Activated CD4-positive, alpha-beta T cell treated with anti-CD3 and anti-CD28 coated beads, Interleukin-2, amount 10 ng/mL, durations not matched to agents 7 days and 5 days (primary cell): ENCODE measurements at places on chromosomes 4 and X. TPM values are rescaled to one million over a fixed set of nuclear protein-coding genes. Genes with fewer than 3 reads are reported as not detected.

Gene IL21
- total RNA-seq, result 0.69 TPM

Gene IRS4
- total RNA-seq, result not detected

Gene SSX1
- not detected for total RNA-seq

Gene SLC49A3
- 0.35 TPM for total RNA-seq

DNA sequence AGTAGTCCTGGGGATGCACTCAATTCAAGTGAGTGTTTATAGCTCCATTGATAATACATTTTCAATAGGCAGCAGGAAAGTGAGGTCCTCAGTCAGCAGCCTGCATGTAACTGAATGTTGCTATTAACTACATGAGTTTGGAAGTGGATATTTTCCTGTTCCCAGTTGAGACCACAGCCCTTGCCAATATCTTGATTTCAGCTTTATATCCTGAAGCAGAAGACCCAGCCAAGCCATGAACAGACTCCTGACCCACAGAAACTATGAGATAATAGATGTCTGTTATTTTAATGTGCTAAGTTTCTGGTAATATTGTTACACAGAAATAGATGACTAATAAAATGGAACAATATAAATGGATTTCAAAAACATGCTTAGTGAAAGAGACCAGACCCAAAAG is 63.7 kb downstream of the VSIG4 start:
- H3K27me3 ChIP-seq, result no peaks in the 10 kb centered on the region
- no peaks in the 10 kb centered on the region for H3K4me1 ChIP-seq
- H3K36me3 ChIP-seq, result no peaks in the 10 kb centered on the region
- H3K4me3 ChIP-seq, result no peak overlapping the region
- no peak overlapping the region for H3K27ac ChIP-seq
- no peak for DNase-seq

DNA sequence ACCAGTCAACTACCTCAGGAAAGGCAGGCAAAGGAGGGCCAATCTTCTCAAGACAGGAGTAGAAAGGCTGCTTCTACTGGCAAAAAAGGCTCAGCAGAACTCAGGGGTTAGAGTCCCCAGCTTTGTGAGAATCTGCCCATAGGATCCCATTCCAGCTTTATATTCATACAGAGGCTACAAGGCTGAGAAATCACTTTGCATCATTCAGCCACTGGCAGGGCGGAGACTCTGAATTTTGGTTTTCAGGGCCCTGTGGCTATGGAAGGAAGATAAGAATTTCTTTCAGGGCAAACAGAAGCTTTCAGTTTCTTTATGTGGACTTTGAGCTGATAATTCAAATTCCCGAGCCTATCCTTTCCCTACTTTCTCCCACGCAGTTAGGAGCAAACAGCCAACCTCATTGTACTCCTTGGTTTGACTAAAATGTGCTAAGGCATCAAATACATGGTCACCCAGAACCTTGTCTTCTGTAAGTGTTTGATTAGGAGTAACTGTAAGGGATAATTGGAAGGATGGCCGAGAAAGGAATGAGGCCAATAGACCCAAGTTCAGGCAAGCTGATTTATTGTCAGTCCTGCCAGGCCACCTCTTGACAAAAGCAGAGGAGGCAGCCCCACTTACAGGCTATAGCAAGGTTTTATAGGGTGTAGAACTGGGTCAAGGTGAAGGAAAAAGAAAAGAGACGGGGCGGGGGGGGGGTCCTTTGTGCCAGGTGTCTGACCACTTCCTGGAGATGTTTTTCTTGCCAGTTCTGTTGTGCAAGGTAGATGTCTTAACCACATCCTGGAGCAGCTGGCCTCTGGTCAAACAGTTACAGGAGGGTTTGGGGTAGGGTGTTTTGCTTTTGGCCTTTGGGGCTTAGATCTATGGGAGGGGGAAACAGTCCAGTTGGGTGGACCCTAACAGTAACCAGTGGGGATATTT is 165.3 kb upstream of the PPP1R2C start:
- DNase-seq, result peak; percentile 47
- peaks cover 83% of the 10 kb centered on the region for H3K4me1 ChIP-seq
- H3K36me3 ChIP-seq, result peaks cover 42% of the 10 kb centered on the region
- H3K4me3 ChIP-seq, result peak overlapping the region; percentile 40
- H3K27ac ChIP-seq, result peak overlapping the region; percentile 96

- no peak overlapping the region for H3K27ac ChIP-seq
- DNase-seq, result peak; percentile 34
- H3K4me3 ChIP-seq, result peak overlapping the region; percentile 47
- no peaks in the 10 kb centered on the region for H3K36me3 ChIP-seq
- H3K4me1 ChIP-seq, result peaks cover 49% of the 10 kb centered on the region
Observed at GRCh38 chrX:153818571-153819383, 11.6 kb downstream of the PDZD4 start.

DNA sequence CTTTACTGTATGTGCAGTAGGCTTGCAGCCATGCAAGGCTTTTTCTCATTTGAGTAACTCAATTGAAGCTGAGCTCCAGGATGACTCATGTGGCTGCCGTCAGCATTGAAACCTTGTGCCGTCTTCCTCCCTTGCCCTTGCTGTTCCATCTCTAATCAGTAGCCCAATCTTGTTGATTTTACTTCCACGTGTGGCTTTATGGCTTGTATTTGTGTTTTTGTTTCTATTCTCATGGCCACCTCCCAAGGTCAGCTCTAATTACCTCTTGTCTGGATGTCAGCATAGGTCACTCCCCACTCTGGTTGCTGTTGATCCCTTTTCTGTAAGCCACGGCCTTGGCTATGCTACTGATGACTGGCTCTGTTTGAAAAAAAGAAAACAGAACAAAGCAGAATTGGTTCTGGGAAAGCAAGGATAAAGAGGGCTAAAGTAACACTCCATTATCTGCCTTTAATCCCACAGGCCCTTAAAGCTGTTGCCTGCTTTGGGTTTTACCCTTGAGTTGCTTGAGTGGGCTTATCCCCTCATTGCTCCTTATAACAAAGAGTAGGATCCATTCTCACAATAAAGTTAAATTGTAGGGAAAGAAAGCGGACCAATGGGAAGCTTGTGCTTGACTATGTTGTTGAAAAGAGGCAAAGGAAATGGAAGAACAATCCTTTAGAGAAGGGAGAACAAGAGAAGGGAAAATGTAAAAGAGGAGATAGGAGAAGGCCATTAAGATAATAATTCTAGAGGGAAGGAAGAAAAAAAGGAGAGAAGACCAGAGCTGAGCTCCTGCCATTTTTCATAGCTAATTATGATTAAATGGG is 173.9 kb upstream of the PGRMC2 start:
- no peaks in the 10 kb centered on the region for H3K27me3 ChIP-seq
- H3K4me3 ChIP-seq, result no peak overlapping the region
- DNase-seq, result no peak
- H3K36me3 ChIP-seq, result no peaks in the 10 kb centered on the region
- no peaks in the 10 kb centered on the region for H3K4me1 ChIP-seq

DNA sequence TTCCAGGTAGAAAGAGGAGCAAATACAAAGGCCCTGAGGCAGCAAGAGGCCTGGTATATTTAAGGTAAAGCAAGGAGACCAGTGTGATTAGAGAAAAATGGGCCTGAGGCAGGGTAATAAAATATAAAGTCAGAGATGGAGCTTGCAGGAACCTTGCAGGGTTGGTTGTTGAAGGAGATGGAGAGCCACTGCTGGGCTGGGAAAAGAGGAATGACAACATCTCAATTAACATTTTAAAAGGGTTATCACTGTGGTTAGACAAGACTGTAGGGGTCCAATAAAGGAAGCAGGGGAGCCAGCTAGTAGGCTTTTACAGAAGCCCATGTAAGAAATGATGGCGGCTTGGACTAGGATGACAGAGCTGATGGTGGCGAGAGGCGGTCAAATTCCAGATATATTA is 205.5 kb upstream of the MBNL3 start:
- DNase-seq, result no peak
- H3K4me1 ChIP-seq, result no peaks in the 10 kb centered on the region
- H3K4me3 ChIP-seq, result no peak overlapping the region
- H3K36me3 ChIP-seq, result no peaks in the 10 kb centered on the region
- H3K27me3 ChIP-seq, result peaks cover 17% of the 10 kb centered on the region

- no peak overlapping the region for H3K27ac ChIP-seq
- H3K36me3 ChIP-seq, result no peaks in the 10 kb centered on the region
Observed at GRCh38 chrX:151228935-151229334, 52.6 kb downstream of the GPR50 start.

DNA sequence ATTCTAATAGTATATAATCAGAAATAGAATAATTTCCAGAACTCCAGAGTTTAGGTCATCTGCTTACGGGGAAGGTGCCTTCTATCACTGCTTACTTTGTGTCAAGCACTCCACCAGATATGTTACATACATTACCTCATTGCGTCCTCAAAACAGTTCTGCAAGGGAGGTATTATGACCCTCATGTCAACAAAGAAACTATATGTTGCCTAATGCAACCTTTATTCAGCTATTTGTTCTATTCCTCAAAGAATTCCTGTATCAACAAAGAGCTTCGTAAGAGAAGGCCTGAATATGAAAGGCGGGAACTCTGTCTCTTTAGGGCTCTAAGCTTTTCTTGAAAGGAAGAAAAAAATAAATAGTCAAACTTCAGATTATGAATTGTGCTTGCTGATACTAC is 114.7 kb downstream of the PDLIM5 start:
- H3K4me1 ChIP-seq, result peaks cover 9% of the 10 kb centered on the region
- DNase-seq, result no peak
- no peaks in the 10 kb centered on the region for H3K36me3 ChIP-seq
- H3K4me3 ChIP-seq, result no peak overlapping the region

GRCh38 chr4:38062088-38062775 is 102.0 kb downstream of the PTTG2 start:
- H3K27ac ChIP-seq, result peak overlapping the region; percentile 78
- H3K4me3 ChIP-seq, result peak overlapping the region; percentile 69
- peaks cover 16% of the 10 kb centered on the region for H3K4me1 ChIP-seq
- H3K27me3 ChIP-seq, result no peaks in the 10 kb centered on the region

- DNase-seq, result no peak
- H3K36me3 ChIP-seq, result no peaks in the 10 kb centered on the region
- no peak overlapping the region for H3K27ac ChIP-seq
- H3K4me1 ChIP-seq, result peaks cover 26% of the 10 kb centered on the region
- H3K4me3 ChIP-seq, result no peak overlapping the region
Observed at GRCh38 chr4:15427161-15427560, 672 bp upstream of the C1QTNF7 start.

GRCh38 chrX:3232262-3232923 is 114.1 kb downstream of the MXRA5 start:
- DNase-seq, result no peak
- no peaks in the 10 kb centered on the region for H3K4me1 ChIP-seq
- H3K4me3 ChIP-seq, result no peak overlapping the region
- no peaks in the 10 kb centered on the region for H3K27me3 ChIP-seq
- no peak overlapping the region for H3K27ac ChIP-seq

GRCh38 chrX:136115126-136115903 is 32.0 kb upstream of the FHL1 start:
- H3K27me3 ChIP-seq, result no peaks in the 10 kb centered on the region
- H3K27ac ChIP-seq, result no peak overlapping the region
- H3K4me1 ChIP-seq, result peaks cover 2% of the 10 kb centered on the region
- no peaks in the 10 kb centered on the region for H3K36me3 ChIP-seq

GRCh38 chr4:6204098-6204497 is 3.7 kb upstream of the JAKMIP1 start:
- H3K27ac ChIP-seq, result no peak overlapping the region
- H3K27me3 ChIP-seq, result peaks cover 20% of the 10 kb centered on the region
- H3K4me3 ChIP-seq, result no peak overlapping the region
- H3K4me1 ChIP-seq, result peaks cover 10% of the 10 kb centered on the region
- peaks cover 7% of the 10 kb centered on the region for H3K36me3 ChIP-seq
- DNase-seq, result no peak

GRCh38 chr4:70313736-70314135 is 21.0 kb upstream of the CABS1 start:
- no peaks in the 10 kb centered on the region for H3K36me3 ChIP-seq
- H3K27me3 ChIP-seq, result no peaks in the 10 kb centered on the region
- H3K4me3 ChIP-seq, result no peak overlapping the region
- no peaks in the 10 kb centered on the region for H3K4me1 ChIP-seq
- H3K27ac ChIP-seq, result no peak overlapping the region
- no peak for DNase-seq

DNA sequence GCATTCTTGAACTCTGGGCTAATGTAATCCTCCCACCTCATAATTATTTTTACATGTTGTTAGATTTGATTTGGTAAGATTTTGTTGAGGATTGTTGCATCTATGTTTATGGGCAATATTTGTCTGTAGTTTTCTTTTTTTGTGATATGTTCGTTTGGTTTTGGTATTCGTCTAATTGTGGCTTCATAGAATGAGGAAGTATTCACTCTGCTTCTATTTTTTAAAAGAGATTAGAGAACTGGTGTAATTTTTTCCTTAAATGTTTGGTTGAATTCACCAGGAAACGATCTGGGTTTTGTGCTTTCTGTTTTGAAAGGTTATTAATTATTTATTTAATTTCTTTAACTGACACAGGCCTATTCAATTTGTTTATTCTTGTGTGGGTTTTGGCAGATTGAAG is 161.2 kb upstream of the NUDT6 start:
- no peaks in the 10 kb centered on the region for H3K4me1 ChIP-seq
- no peaks in the 10 kb centered on the region for H3K27me3 ChIP-seq
- peaks cover 31% of the 10 kb centered on the region for H3K36me3 ChIP-seq
- H3K4me3 ChIP-seq, result no peak overlapping the region
- no peak overlapping the region for H3K27ac ChIP-seq

DNA sequence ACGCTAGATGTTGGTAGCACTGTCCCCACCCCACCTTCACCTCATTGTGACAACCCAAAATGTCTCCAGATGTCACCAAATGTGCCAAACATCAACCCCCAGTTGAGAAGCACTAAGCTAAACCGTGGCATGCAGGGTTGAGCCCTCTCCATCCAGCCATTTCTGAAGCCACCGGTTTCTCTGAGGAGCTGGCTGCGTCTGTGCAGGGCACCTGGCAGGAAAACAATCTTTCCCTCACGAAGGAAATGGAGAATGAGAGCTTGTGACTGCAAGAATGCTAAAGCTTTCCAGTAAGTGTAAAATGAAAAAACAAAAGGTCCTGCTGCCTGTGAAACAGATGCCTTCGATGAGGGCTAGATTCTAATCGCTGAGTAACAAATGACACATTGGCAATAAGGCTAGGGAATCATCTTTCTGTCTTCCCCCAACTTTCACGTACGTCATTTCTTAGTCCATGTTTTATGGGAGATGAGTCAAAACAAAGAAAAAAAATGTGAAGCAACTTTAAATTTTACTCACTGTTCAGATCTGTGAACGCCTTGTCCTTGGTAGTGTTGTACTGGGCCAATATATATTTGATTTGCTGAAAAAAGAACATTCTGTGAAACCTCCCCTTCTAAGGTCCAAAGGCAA is 59.9 kb downstream of the PROM1 start:
- no peak overlapping the region for H3K27ac ChIP-seq
- no peaks in the 10 kb centered on the region for H3K36me3 ChIP-seq
- DNase-seq, result no peak
- no peaks in the 10 kb centered on the region for H3K4me1 ChIP-seq
- no peak overlapping the region for H3K4me3 ChIP-seq
